ENCODE measurements at places on chromosomes 11 and 22.

GRCh38 chr11:44361813-44362212, 51.9 kb upstream of the ALX4 start:
- no peak for DNase-seq

DNA sequence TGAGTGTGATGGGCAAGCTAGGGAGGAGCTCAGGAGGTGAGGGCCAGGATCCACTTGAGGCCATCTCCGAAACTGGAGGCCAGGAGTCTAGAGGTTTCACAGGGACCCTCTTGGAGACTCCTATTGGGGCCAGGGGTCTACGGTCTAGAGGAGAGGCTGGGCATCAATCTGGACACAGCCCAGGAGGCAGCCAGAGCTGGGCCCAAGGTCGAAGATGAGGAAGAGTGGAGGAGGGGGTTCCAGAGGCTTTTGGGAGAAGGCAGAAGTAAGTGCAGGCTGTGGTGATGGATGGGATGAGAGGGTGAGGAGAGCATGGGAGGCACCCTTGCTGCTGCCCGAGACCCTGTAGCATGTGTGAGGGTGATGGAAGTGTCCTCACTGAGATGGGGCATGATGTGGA, 56.6 kb downstream of the LRRC32 start:
- no peak for DNase-seq

DNA sequence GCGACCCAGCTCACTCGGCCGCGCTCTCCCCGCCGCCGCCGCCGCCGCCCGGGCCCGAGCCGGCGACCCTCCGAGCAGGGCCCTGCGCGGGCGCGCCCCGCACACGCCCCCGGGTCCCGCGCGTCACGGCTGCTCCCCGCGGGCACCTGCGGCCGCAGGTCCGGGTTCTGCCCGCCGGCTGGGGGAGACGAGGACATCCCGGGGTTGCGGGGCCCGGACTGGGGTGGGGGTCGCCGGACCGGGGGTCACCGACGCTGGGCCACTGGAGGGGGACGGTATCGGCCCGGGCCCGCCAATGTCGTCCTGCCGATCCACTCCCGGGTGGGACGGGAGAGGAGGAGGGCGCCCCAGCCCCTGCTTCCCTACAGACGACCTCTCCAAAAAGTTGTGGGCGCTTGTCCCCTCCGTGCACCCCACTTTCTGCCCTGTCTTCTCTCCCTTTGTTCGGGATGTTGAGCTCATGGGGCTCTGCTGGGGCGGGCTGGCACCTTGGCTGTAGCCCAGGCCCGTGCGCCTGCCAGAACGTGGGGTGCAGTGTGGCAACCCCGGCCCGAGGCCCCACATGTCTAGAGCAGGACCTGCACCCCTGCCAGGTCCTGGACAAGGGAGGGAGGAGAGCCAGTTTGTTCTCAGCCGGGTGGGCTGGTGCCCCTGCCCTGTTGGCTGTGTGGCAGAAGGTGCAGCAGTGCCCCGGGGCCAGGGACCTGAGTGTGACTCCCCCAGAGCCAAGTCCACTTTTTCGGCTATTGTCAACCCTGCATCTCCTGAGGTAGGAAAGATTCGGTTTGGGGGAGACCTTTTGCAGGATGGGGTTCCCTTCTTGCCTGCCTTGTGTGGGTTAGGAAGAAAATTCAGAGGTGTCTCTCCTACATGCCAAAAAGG, 40.2 kb upstream of the CELSR1 start:
- peak; percentile 33 for DNase-seq

- DNase-seq, result no peak
Observed at GRCh38 chr22:40504285-40505249, 132.0 kb downstream of the MRTFA start.

- DNase-seq, result no peak
Observed at GRCh38 chr11:116696381-116696941, 76.3 kb downstream of the BUD13 start.

DNA sequence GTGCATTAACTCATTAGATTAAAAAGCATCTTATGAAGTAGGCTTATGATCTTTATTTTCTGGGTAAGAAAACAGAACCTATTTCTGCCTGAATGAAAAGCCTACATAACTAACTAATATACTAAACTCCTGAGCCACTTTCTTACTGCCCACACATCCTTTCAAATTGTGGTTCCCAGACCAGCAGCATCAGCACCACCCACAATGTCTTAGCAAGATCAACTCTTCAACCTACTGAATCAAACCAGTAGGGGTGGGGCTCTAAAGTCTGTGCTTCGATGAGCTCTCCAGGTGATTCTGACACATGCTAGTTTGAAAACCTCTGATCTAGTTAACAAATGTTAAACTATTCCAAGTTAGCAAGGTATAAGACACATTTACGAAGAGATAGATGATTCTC, 462.4 kb downstream of the DLG2 start:
- no peak for DNase-seq

DNA sequence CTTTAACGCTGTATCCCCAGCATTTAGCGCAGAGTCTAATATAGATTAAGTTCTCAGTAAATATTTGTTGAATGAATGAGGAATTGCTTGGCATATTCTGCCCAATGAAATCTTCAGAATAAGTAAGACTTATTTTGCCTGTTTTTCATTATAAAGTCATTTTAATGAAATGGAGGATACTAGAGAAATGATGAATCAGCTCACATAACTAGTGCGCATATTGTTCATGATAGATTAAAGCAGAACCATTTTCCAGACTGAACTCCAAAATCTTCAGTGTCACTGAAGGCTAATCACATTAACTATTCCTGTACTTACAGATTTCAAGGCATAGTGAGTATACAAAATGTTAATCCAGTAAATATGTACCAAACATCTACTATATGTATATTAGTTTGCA, 29.6 kb downstream of the ACER3 start:
- DNase-seq, result no peak

DNA sequence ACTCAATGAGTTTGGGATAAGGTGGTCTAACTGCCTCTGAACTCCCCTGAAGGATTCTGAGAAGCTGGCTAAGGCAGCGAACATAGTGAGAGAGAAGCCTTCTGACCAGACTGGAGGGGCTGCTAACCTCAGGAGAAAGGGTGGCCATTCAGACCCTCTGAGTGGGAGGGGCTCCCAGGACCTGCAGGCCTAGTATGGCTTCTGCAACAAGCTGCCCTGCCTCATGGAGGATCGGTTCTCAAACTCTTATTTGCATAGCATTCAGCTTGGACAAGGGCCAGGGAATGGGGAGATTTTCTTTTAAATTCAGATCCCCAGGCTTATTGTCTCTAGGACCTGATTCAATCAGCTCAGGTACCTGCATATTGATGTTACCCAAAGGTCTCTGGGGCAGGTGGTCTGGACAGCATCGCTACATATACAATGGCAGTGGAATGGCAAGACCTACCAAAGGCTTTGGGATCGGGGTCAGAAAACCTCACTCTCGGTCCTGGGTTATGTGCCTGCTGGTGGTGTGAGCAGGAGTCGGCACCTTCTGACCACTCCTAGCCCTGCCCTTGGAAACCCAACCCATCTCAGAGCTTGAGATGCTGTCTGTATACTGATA, 599.1 kb downstream of the BRD1 start:
- DNase-seq, result no peak

DNA sequence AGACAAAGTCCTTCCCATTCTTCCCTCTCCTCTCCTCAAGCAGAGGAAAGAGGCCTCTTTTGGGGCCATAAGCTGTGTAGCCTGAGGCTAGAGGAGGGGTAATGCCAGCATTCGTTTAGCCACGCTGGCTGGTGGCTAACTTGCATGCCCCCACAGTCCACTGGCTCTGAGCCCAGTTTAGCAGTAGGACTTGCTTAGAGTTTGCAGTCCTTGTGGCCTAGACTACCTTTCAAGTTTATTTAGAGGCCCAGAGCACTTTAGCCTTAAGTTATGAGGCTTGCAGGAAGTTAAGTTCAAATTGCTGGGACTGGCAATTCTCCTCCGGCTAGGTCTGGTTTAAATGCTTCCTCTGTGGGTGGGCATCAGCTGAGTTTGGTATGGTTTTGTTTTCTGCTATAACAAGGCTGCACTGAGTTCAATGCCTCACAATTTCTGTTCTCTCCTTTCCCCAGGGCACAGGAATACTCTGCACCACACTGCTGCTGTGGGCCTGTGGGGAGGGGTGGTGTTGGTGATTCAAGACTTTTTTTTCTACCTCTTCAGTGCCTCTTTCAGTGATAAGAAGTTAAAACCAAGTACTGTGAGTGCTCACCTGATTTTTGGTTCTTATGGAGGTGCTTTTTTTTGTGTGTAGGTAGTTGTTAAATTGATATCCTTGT, 281.0 kb upstream of the C11orf87 start:
- no peak for DNase-seq

DNA sequence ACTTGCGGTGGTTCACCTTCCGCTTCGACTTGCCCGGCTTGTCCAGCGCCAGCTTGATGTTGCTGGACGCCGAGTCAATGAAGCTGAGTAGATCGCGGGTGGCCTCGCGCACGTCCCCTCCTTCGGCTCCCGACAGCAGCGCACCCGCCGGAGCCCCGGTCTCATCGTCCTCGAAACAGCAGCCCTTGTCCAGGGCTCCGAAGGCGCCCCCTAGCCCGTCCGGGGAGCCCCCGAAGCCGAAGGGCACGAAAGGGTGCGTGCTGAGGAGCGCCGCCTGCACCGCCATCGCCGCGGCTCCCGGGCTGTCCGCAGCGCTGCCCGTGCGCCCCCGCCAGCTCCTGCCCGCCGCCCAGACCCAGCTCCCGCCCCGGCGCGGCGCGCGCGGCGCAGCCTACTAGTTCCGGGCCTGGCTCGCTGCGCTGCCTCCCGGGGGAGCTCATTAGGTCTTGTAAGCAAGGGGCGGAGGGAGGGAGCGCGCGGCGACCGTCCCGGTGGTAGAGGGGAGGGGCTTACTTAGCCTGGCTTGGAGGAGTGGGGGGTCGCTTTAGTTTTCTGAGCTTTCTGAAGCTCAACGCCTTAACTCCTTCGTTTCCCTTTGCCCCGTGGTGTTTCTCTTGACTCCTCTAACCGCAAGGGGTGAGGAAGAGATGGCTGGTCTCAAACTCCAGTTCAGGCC, at the start of gene FAM181B:
Gene FAM181B, minus strand, starts transcription at position 421 of the 676 bp plus-strand sequence. Its CDS starts 135 bp downstream, at position 286.
- peak; percentile 55 for DNase-seq

GRCh38 chr22:30386960-30387827, at the start of gene RNF215:
Gene RNF215, minus strand, starts transcription at chr22:30387411. Its CDS starts 98 bp downstream, at chr22:30387313.
- peak; percentile 82 for DNase-seq

DNA sequence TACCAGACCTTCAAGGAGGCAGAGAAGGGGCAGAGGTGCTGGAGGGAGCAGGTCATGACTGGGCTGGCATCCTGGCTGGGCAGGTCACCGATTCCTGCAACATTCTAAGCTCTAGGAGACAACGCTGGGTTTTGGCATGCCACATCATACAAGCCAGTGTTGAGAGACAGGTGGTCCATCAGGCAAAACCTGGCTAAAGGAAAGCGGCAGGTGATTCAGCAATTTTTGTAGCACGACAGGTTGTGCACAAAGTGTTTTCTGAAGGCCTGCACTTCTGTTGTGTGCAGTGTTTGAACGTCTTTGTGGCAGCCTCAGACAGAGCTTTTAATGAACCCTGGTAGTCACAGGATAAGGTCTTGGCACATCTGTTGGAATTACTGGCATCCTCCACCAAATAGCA, 69.9 kb upstream of the BID start:
- DNase-seq, result no peak

GRCh38 chr22:45263463-45264269, 21.1 kb upstream of the UPK3A start:
- no peak for DNase-seq

GRCh38 chr11:96315476-96315875, 27.5 kb downstream of the MAML2 start:
- DNase-seq, result no peak

GRCh38 chr22:36486619-36487384, 5.4 kb upstream of the TXN2 start:
- DNase-seq, result peak; percentile 73

DNA sequence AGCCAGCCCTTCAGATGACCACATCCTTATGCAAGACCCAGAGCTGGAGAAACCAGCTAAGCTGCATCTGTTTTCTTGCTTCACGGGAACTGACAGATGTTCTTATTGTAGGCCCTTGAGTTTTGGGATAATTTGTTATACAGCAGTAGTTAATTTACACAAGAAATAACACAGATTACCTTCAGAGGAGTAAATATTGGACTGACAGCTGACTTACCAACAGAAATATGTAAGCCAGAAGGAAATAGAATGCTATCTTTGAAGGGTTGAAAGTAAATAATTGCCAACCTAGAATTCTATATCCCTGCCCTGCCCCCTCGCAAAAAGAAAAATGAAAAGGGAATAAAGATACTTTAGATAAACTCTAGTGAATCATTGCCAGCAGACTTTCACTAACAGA, 124.1 kb downstream of the WNT7B start:
- DNase-seq, result no peak

DNA sequence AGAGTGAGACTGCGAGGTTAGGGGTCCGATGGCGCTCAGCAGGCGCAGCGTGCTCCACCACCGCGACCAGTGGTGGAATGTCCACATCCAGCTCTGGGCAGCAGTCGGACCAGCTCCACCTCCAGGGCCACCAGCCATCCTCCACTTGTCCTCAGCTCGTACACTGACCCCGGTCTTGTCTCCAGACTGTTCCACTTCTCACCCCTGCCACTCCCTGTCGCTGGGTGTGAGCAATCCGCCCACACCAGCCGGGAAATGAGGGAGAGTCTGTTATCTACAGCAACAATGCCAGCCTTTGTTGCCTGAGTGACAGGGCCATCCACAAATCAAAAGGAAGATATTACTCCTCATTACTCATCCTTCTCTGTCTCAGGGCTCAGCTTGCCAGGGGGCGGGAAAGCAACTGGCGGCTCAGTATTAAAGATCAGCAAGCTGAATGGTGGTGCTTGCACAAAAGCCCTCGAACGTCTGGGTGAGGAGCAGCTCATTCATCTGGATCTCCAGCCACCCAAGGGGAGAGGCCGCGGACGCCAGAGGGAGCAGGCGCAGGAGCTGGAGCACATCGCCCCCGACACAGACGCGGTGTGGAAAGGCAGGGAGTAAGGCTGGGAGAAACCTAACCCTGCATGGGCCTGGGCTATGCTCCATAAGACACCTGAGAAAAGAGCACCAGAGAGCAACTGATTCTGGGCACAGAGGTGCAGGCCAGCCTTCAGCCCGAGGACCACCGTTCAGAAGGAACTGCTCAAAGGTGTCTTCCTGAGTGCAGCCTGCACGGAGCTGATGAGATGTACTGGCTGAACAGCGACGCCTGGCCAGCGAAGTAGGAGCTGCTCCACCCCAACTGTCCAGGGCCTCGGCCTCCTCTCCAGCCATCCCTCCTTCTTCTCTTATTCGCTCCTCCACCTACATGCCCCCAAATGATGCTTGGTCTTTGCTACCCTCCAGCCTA, 21.9 kb downstream of the IGSF9B start:
- no peak for DNase-seq

- DNase-seq, result no peak
Observed at GRCh38 chr22:50712341-50713007, 25.5 kb upstream of the ACR start.

- DNase-seq, result no peak
Observed at GRCh38 chr11:93082900-93083299, 113.4 kb downstream of the MTNR1B start.

Data from stimulated activated CD4-positive, alpha-beta T cell treated with anti-CD3 and anti-CD28 coated beads, Interleukin-2, amount 100 ng/mL, for 24 hours (primary cell).